Posterior vena cava (tissue), 2 donors: ENCODE measurements at places on chromosomes 1 and 21.
A peak's percentile ranks its signal among the peaks of the same experiment; 100 is the strongest.

DNA sequence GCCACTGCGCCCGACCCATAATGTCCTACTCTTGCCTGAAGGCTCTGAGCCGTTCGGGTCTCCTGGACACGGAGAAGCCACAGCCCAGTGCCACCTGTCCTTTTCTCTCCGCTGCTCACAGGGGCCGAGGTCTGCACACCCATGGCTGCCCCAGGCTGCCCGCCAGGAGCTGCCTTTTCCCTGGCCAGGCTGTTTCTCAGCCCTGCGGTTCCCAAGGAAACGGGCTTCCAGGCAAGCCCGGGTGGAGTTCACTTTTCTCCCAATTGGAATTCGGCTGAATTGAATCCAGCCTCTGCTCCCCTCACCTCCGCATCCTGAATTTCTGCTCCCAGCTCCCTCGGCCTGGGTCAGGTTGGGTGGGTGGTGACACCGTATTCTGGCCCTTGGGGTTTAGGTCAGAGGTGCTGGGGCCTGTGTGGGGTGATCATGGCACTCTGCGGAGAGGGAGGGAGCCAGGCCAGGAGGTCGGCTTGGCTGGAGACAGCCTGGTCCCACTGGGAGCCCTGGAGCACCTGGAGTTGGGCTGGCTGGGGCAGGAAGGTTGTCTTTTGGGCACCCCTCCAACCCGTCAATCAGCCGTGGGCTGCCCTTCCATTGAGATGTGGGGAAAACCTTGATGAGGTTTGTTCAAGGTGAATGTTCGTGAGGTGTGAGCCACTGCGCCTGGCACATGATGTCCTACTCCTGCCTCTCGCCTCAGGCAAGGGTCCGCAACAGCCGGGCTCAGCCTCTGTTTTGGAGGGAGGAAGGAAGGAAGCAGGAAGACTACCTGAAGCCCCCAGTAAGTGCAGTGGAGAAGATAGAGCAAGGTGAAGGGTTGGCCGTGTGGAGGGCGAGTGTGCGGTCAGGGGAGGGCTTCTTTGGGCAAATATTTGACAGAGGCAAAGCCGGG, 25.1 kb downstream of the RRP1 start:
- no peak for DNase-seq

GRCh38 chr1:32208891-32209328, at the start of gene DCDC2B:
TSS of gene DCDC2B (plus strand) at chr1:32209089. CDS start at chr1:32209094, 5 bp downstream.
- no peak for DNase-seq

GRCh38 chr1:220579317-220579716, 51.4 kb downstream of the MARK1 start:
- DNase-seq: no peak

DNA sequence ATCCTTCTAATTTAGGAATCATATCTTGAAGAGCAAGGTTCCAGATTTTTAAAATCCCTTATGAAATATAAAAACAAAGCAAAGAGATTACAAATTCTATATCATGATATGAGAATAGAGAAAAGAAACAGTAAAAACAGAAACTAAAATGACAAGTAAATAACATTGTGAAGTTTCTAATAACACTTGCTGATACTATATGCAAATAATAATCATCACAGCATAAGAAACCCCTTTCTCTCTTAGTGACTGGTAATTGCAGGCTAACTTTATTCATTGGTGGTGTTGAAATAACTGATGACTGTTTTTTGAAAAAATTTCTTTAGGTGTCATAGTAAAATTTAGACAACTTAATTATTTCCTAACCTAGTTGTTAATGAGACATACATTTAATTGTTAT, 281.6 kb downstream of the PLA2G4A start:
- no peak for DNase-seq

- no peak for DNase-seq
These were observed 80.9 kb downstream of the COLGALT2 start for GRCh38 chr1:183956559-183957188.

GRCh38 chr21:36981977-36982700, 15.7 kb upstream of the HLCS start:
- no peak for DNase-seq

- no peak for DNase-seq
These were observed 113.1 kb downstream of the SLC45A1 start for GRCh38 chr1:8431019-8431418.

GRCh38 chr1:243336163-243336562, 80.3 kb downstream of the SDCCAG8 start:
- no peak for DNase-seq

DNA sequence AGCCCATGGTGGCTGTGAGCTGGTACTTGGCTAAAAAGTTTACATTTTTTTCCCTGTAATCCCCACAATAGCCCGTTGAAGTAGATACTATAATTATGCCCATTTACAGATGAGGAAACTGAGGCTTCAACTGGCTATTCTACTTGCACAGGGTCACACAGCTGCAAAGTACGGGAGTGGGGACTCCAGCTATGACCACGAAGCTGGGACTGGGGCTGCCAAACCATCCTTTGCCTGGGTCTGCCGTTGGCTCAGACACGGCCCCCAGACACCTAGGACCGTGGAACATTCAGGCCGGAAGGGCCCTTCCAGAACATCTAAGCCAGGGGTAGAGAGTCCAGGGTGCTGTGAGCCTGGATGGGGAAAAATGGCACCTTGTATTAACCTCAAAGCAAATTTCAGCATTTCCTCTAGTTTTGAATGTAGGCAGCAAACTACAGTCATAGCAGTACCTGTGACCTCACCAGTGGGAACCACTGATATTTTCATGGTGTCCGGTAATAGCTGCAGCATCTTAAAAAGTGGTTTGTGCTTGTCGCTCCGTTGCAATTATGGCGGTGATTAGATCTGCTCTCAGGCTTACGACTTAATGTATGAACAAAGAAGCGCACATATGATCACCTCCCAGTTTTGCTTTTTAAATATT, 4.3 kb downstream of the TP73 start:
- DNase-seq: peak; percentile 69

GRCh38 chr1:172352435-172352834, 68.0 kb upstream of the C1orf105 start:
- DNase-seq: no peak

- no peak for DNase-seq
These were observed 12.4 kb downstream of the MX2 start for GRCh38 chr21:41374177-41374712.

DNA sequence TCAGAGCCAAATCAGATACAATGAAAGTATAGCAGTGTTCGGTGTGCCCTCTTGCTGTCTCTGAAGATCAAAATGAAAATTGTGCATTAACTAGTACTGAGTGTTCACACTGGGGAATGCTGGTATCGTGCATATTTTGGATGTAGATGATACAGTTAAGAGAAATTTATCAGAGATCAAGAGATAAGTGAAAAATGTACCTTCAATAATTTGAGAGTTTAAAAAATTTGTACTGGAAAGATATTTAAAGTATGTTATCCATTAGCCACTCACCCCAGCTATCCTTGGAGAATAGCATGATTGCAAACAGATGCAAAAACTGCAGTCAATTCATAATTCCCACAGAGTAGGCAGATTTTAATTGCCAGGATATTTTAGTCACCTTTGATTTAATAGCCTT, 56.4 kb downstream of the GREM2 start:
- DNase-seq: no peak

DNA sequence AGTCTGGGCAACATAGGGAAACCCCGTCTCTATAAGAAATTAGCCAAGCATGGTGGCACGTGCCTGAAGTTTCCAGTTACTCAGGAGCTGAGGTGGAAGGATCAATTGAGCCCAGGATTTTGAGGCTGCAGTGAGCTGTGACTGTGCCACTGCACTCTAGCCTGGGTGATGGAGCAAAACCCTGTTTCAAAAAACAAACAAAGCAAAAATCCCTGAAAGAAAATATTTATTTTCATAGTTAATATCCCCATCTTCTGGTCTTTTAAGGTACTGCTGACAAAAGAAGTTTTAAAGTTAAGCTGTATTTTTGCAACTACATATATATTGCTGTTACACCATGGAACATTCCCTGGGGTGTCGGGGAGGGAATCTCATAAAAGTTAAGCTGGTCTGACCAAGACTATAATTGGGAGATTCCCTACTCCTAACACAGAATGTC, 26.0 kb downstream of the VAMP4 start:
- no peak for DNase-seq

GRCh38 chr1:223355699-223356098, 8.3 kb downstream of the SUSD4 start:
- no peak for DNase-seq

DNA sequence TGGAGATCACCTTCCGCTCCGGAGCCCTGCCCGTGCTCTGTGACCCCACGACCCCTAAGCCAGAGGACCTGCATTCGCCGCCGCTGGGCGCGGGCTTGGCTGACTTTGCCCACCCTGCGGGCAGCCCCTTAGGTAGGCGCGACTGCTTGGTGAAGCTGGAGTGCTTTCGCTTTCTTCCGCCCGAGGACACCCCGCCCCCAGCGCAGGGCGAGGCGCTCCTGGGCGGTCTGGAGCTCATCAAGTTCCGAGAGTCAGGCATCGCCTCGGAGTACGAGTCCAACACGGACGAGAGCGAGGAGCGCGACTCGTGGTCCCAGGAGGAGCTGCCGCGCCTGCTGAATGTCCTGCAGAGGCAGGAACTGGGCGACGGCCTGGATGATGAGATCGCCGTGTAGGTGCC, 9.6 kb downstream of the SPATA46 start:
- no peak for DNase-seq

DNA sequence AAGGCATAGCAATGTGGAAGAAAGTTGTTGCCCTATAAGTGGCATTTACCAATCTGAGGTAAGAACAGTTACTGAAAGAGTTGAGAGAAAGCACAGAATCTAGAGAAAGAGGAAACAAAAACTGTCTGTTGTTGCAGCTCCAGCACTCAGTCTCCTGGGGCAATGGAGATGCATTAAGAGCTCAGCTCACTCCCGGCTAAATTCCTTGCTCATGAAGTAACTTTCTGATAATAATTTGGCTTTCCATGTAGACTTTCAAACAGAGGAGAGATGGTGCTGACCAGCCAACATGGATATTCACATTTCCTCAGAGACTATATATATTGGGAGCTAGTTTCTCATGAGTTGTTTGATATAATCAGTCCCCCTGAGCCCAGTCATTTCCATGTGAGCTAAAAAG, 135.3 kb downstream of the GDAP2 start:
- DNase-seq: no peak

- no peak for DNase-seq
These were observed 80.1 kb downstream of the HMGB4 start for GRCh38 chr1:33943978-33944377.

DNA sequence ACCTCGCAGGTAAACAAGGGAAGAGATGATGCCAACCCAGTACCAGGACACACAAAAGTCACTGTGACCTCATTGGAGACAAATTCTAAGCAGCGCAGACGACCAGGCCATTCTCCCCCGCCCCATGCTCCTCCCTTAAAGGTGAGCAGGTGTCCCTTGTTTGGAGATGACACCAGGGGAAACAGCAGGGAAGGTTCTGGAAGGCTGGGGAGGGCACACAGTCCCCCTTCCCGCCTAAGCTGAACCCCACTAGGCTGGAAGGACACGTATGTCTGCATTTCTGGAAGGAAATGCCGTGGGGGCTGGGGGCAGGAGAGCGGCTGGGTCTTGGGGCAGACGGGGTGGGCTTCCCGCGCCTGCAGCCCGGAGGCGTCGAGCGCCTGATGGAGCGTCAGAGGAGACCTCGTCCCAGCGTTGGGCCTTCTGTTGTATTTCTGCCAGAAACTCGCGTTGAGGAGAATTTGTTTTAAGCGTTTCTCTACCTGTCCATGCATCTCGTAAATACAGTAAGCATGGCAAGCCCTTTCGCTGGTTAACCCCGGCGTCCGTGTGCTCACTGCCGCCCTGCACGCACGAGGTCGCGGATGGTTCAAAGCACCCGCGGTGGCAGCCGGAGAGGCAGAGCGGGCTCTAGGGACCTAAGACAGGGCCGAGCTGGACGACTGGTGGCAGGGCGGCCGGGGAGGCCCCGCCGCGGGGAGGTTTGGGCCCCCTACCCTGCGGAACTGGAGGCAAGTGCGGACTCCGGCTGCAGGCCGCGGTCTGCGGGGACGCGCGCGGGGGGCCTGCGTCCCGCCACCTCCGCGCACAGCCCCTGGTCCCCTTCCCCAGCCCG, 1.2 kb upstream of the LHX4 start:
- peak; percentile 53 for DNase-seq

GRCh38 chr1:210335001-210335400, 6.3 kb downstream of the HHAT start:
- DNase-seq: no peak

DNA sequence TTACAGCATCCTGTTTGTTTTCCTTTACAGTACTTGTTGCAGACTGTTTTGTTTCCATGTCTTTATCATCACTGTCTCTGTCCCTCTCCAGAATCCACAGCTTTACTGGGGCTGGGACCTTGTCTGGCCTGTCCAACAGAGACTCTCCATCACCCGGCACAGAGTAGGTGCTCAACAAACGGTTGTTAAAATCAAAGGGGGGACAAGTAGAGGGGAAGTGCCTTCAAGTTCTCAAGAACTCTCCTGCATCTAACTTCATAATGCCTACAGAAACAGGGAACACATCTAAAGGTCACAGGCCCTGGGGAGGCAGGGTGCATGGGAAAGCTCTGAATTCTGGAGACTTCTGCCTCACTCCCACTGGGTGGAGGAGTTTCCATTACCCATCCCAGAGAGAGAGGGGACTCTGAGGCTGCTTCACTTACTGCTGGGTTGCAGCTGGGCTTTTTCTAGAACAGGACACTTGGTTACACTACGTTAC, 2.3 kb upstream of the ECE1 start:
- DNase-seq: no peak

- no peak for DNase-seq
These were observed 8.0 kb upstream of the ASH1L start for GRCh38 chr1:155570593-155570990.

GRCh38 chr1:219324171-219324570, 150.5 kb downstream of the LYPLAL1 start:
- DNase-seq: no peak

DNA sequence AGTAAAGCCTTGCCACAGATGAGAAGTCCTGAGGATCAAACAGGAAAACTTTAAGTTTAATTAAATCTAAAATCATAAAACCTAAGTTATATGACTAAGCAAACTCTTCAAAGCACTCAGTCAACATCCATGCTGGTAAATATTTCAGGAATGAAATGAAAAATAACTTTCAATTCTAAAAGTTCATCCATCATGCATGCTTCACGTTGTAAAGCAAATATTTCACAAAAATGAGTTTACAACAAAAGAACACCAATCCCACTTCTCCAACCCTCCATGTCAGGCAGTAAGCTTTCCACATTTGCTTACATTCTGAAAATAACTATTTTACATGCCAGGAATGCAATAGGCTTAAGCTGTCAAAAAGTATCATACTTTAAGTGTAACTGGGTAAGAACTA, 16.8 kb downstream of the APP start:
- DNase-seq: no peak
